CD4-positive, alpha-beta T cell (primary cell): ENCODE measurements at places on chromosomes 2 and 18. TPM values are rescaled to one million over a fixed set of nuclear protein-coding genes. Genes with fewer than 3 reads are reported as not detected.

DNA sequence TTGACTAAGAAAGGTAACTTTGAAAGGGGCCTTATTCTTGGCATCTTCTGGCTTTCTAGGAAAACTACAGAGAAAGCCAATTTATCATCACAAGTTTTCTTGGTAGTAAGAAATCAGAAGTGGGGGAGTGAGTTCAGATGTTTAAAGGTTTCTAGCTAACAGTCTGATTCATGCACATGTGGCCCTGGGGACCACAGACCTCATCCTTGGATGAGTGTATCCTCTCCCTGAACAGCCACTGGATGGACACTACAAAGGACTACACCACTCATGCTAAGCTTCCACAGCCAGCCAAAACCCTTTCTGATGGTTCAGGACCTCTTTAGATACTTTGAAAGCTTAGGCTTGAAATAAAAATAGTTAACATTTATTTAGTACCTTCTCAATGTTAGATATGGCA is 218.3 kb upstream of the STK17B start:
- no peak for DNase-seq
- H3K27me3 ChIP-seq, result no peaks in the 10 kb centered on the region
- H3K4me3 ChIP-seq, result no peak overlapping the region
- no peak overlapping the region for H3K27ac ChIP-seq
- no peaks in the 10 kb centered on the region for H3K36me3 ChIP-seq

The TAF1B gene
- 9.9 TPM for total RNA-seq

- H3K27ac ChIP-seq, result no peak overlapping the region
- no peaks in the 10 kb centered on the region for H3K27me3 ChIP-seq
- no peaks in the 10 kb centered on the region for H3K36me3 ChIP-seq
These were observed 7.7 kb downstream of the RASGRP3 start for GRCh38 chr2:33484042-33484621.

The ZNF385B gene
- total RNA-seq, result not detected

DNA sequence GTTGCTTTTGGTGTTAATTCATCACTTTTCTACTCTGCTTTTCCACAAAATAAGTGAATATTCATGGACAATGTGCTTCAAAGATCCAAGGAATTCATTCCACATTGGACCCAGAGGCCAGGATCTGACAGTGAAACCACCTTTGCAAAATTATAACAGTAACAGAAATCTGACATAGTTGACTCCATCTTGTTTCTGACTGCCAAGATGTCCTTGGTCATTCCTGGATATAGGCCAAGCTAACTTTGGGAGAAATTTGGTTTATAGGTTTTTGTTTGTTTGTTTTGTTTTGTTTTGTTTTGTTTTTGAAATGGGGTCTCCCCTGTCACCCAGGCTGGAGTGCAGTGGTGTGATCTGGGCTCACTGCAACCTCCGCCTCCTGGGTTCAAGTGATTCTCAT is 10.3 kb downstream of the MPPE1 start:
- peaks cover 33% of the 10 kb centered on the region for H3K36me3 ChIP-seq
- H3K27me3 ChIP-seq, result no peaks in the 10 kb centered on the region
- DNase-seq, result no peak
- no peaks in the 10 kb centered on the region for H3K4me1 ChIP-seq
